ENCODE measurements at places on chromosomes 4 and X. TPM values are rescaled to one million over a fixed set of nuclear protein-coding genes. Genes with fewer than 3 reads are reported as not detected.
A peak's percentile ranks its signal among the peaks of the same experiment; 100 is the strongest.

DNA sequence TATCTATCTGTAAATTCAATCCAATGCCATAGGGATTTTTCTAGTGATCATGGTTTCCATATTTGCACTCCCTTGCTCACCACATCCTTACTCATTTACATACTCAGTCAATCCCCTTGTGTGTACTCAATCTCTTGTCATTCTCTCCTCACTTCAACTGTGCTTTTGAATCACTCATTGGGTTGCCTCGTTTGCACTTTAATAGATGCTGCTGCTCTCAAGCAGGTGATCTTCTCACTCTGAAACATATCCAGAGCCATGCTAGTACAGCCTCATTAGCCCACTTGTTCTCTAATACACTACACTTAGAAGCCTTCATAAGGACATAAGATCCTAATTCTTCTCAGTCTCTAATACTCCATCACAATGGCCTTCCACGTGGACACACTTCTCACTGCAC is 507.9 kb downstream of the TECRL start:
- no peak overlapping the region for H3K27ac ChIP-seq
- H3K4me1 ChIP-seq = no peaks in the 10 kb centered on the region
- no peak overlapping the region for H3K4me3 ChIP-seq
- DNase-seq = no peak
- no peaks in the 10 kb centered on the region for H3K36me3 ChIP-seq

The EDA2R gene
- 0.80 TPM for total RNA-seq

The CENPI gene
- total RNA-seq = 3.6 TPM

The G6PD gene
- total RNA-seq = 41.1 TPM

- H3K27me3 ChIP-seq = no peaks in the 10 kb centered on the region
- H3K4me3 ChIP-seq = no peak overlapping the region
- no peaks in the 10 kb centered on the region for H3K36me3 ChIP-seq
- DNase-seq = no peak
- H3K4me1 ChIP-seq = no peaks in the 10 kb centered on the region
These were observed 29.4 kb upstream of the OPHN1 start for GRCh38 chrX:68462653-68463052.

GRCh38 chrX:42714981-42715700 is 62.8 kb downstream of the PPP1R2C start:
- H3K4me1 ChIP-seq = no peaks in the 10 kb centered on the region
- H3K36me3 ChIP-seq = no peaks in the 10 kb centered on the region
- peak; percentile 46 for DNase-seq
- H3K27me3 ChIP-seq = no peaks in the 10 kb centered on the region

- no peak for DNase-seq
- H3K27me3 ChIP-seq = no peaks in the 10 kb centered on the region
- no peak overlapping the region for H3K4me3 ChIP-seq
- H3K36me3 ChIP-seq = no peaks in the 10 kb centered on the region
- no peaks in the 10 kb centered on the region for H3K4me1 ChIP-seq
These were observed 1319.7 kb upstream of the TENM3 start for GRCh38 chr4:180923486-180923885.

DNA sequence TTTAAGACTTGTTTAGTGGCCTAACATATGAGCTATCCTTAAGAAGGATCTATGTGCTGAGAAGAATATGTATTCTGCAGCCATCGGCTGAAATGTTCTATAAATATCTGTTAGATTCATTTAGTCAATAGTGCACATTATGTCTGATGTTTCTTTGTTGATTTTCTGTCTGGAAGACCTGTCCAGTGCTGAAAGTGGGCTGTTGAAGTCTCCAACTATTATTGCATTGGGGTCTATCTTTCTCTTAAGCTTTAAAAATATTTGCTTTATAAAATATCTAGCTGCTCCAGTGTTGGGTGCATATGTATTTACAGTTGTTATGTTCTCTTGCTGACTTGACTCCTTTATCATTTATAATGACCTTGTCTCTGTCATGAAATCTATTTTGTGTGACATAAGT is 9.4 kb upstream of the BLTP1 start:
- no peaks in the 10 kb centered on the region for H3K36me3 ChIP-seq
- no peak for DNase-seq
- no peaks in the 10 kb centered on the region for H3K27me3 ChIP-seq

The GYG2 gene
- total RNA-seq = 3.9 TPM

DNA sequence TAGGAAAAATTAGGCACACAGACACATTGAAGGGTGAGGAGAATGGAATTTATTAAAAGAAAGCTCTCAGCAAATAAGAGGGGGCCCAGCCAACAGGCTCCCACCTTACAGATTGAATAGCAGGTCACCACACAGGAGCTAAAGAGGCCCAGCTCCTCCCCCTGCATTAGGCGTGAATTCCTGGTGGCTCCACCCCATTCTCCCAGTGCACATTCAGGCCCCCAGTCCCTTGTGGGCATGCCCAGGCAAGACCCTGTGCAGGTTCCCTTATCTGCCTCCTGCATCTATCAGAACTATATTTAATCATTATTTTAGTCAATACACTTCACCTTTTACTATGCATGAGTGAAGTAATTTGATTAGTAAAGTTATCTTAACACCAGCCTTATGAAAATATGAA is 856.3 kb upstream of the NDST4 start:
- no peak overlapping the region for H3K27ac ChIP-seq
- no peaks in the 10 kb centered on the region for H3K4me1 ChIP-seq
- H3K4me3 ChIP-seq = no peak overlapping the region
- H3K27me3 ChIP-seq = no peaks in the 10 kb centered on the region

GRCh38 chr4:160864253-160864652 is 1299.5 kb downstream of the FSTL5 start:
- no peak for DNase-seq
- H3K27me3 ChIP-seq = no peaks in the 10 kb centered on the region

- peak; percentile 94 for DNase-seq
- H3K27ac ChIP-seq = peak overlapping the region; percentile 66
- H3K4me1 ChIP-seq = no peaks in the 10 kb centered on the region
- no peaks in the 10 kb centered on the region for H3K36me3 ChIP-seq
- H3K4me3 ChIP-seq = peak overlapping the region; percentile 28
- H3K27me3 ChIP-seq = no peaks in the 10 kb centered on the region
These were observed 36.6 kb downstream of the CCNG2 start for GRCh38 chr4:77193511-77194102.

Data from Peyer's patch (tissue), 4 donors.